Hematopoietic multipotent progenitor cell treated with erythropoietin and hydrocortisone succinate and interleukin-3 and kit ligand, for 17 days (in vitro differentiated cells): ENCODE measurements at places on chromosomes 5 and 9.
A peak's percentile ranks its signal among the peaks of the same experiment; 100 is the strongest.

GRCh38 chr9:72627956-72628540, 106.6 kb downstream of the TMC1 start:
- DNase-seq: no peak

DNA sequence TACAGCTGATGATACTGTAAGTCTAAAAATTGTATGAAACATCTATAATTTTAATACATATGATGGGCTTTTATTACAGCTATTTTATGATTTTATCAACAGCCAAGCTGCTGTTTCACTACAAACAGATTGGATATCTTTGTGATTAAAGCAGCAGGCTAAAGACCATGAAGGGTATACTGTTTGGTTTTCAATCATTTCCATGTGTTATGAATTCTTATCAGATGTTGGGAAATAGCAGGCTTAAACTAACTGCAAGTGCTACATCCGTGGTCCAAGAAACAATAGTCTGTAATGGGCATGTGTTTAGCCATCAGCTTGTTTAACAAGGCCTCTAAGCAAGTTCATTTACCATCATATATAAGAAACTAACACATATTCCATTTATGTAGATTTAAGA, 107.5 kb downstream of the CWC27 start:
- DNase-seq: no peak

- no peak for DNase-seq
Observed at GRCh38 chr9:129549684-129550083, 71.2 kb downstream of the C9orf50 start.

- DNase-seq: no peak
Observed at GRCh38 chr5:56985936-56986625, 34.2 kb upstream of the MIER3 start.

GRCh38 chr5:142576804-142577203, 109.1 kb downstream of the FGF1 start:
- no peak for DNase-seq

DNA sequence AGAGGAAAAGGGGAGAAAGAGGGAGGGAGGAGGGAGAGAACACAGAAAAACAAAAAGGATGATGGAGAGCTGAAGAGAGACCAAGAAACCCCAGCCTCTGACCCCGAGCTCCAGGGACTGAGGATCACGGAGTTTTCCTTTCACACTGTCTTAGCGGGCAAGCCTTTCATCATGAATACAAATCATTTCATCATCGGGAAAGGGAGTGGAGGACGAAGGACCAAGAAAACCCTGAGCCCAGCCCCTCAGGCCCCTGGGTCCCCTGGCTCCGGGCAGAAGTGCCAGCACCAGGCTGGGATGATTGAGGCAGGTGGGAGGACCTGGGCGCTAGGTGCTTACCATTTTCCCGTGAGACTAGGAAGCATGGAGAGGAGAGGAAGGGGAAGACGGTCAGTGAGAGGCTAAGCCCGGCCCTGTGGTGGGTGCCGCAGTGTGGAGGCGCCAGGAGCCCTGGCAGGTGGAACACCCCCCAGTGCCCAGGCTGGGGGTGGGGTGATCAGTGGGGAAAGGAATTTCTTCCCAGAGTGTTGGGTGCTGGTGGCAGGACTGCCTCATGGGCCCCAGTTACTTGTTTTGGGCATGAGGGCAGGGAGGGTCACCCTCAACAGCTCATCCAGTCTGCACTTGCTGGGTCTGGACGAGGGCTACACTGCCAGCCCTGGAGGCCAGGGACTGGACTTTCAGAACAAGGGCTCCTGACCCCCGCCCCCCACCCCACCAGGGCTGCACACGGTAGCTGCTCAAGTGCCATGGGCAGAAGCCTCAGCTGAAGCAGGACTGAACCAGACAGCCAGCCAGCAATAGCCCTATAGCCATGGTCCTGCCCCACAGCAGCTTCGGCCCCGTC, 49.0 kb upstream of the SARDH start:
- DNase-seq: no peak

GRCh38 chr5:173340984-173341383, 12.8 kb upstream of the STC2 start:
- DNase-seq: no peak

- DNase-seq: no peak
Observed at GRCh38 chr5:43193181-43193893, 1.3 kb downstream of the NIM1K start.

- DNase-seq: no peak
Observed at GRCh38 chr9:113543982-113544303, 80.4 kb downstream of the RGS3 start.

GRCh38 chr5:72245951-72246532, 74.0 kb downstream of the MRPS27 start:
- DNase-seq: peak; percentile 37

DNA sequence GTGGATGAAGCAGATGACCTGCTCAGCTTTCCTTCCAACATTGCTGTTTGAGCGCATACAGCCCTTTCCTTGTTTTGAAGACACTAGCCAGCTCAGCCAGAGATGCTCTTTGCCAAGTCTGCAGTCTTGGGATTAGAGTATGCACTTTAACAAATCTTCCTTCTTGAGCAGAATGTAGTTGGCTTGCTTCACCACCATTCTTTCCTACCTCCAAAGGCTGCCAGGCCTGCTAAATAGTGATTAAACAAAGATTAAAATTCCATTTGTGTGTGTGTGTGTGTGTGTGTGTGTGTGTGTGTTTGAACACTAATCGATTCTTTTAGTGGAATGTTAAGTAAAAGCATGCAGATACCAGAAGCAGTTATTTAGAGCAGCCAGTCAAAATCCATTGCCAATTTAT, 97.6 kb downstream of the GALNT10 start:
- no peak for DNase-seq

DNA sequence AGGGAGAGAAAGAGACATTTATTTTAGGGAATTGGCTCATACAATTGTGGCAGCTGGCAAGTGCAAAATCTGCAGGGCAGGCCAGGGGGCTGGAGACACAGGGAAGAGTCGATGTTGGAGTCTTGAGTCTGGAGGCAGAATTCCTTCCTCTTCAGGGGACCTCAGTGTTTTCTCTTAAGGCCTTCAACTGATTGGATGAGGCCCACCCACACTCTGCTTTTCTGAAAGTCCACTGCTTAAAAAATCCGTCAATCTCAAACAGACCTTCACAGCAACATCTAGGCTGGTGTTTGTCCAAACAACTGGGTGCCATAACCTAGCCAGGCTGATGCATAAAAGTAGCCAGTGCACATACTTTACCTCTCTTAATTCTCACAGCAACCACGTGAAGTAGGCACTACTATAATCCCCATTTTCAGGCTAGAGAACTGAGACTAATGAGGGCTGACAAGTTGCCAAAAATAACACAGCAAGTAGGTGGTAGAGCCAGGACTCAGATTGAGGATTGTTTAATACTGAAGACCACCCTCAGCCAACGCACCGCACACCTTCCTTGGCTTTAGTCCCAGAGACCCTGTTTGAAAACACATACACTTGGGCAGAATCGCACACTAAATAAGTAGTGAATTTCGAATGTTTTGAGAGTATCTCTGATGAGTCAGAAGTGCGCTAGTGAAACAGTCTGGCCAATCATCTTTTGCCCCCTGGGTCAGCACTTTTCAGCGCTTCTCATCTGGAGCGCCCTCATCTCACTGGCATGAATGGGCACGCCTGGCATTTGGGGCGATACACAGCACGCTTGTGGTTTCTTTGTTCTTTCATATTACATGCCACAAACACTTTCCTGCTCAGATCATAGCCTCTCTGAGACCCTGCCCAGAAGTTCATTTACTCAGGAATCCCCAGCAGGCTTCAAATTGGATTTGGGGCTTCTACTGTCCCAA, 591.4 kb downstream of the CCDC171 start:
- no peak for DNase-seq

GRCh38 chr5:14208071-14209021, 65.2 kb downstream of the TRIO start:
- no peak for DNase-seq

GRCh38 chr5:4929092-4929655, 211.0 kb upstream of the ADAMTS16 start:
- no peak for DNase-seq

DNA sequence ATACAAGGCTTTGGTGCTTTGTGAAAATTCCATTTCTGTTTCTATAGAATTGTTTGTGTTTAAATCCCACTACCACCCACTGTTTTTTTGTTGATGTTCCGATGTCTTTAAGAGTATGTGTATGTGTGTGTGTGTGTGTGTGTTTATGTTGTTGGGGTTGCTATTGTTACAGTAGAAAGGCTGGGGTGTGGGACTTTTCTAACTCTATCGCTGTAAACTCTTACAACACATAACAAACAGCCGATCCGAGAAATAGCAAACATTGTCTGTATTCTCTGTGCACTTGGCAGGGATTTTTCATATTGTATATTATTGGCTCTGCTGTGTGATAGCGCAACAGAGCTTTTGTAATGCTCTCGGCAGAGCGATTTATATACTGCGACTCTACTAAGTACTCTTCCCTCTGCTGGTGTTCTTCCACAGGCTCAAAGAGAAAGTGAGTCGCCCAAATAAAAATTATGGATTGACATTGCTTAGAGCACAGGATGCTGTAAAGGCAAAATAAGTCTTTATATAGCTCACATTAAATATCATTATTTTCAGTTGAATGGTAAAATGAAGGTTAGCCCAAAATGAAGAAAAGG, 492.2 kb upstream of the ARRDC3 start:
- no peak for DNase-seq

DNA sequence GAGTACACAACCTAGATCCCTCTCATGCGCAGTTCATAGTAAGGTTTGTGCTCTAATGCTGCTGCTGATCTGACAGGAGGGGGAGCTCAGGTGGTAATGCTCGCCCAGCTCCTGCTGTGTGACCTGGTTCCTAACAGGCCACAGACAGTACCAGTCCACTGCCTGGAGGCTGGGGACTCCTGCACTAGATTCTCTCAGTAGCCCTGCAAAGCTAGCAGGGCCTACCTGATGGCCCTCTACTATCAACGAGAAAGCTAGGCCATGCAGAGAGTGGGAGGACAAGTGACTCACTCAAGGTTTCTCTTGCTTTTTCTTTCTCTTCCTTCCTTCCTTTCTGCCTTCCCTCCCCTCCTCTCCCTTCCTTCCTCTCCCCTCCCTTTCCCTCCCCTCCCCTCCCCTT, 55.1 kb upstream of the TEX48 start:
- DNase-seq: no peak

DNA sequence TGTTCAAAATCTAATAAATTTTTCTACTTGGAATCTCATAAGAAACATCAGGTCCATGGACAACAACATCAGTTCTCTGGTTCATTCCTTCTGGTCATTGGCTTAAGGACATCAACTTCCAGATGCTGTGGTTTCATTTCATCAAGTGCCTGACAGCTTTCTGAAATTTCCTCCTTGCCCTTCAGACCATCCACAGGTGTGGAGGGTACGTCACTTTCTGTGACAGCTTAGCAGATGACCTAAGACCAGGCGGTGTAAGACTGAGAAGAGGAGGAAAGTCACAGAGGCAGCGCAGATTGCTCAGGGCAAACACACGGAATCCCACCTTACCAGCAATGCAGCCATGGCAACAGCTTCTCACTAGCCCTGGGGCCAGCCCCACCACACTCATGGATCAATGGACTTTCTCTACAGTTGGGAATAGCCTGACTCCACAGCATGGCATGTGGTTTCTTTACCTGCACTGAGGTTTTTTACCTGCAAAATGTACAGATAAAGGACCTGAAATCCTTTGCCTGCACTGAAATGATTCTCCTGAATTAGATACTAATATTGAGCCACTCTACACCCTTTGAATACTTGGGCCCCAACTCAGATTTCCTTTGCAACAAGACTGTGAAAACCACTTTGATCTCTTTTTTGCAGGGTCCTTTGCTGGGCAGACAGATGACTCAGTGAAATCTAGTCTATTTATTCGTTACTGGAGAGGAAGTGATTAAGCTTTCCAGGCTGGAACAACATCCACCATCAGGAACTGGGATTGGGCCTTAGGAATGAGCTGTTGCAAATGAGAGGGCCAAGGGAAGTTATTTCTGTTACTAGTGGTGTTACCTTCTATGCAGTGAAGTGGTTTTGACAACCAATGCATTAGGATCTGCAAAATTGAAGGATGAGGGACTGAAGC, 26.9 kb downstream of the TICAM2 start:
- DNase-seq: no peak

DNA sequence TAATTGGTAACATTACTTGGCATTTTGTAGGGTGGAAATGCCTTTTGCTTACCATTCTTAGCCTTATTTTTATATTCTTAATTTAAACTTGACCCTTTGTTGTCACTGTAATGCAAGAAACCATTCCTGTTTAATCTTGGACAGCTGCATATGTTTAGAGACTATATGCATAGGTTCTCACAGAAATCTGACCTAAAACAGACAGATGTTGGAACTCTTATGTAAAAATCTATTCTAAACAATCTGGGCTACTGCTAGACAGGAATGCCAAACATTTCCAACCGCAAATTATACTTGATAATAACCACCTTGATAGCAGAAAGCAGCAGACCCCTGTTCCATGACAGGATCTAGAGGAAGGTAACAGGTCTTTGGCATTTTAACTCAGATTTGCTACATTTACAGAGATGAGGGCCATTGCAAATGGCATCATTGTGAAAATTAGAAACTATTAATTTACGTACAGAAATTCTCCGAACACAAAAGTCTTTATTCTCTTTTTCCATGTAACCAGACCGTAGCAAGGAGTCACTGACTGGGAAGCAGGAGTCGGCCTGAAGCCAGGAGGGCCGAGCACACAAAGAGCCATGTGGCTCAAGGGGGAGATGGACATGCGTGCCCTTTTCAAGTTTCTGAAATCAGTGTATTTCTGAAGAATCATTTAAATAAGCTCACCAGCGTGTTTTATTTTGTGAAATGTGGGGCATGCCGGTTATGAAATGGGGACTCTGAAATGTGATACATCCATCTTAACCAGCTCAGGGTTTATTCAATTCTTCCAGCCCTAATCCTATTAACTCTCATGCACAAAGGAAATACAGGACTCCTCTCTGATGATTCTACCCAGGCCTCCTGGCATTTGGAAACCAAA, 139.3 kb downstream of the AOPEP start:
- no peak for DNase-seq

DNA sequence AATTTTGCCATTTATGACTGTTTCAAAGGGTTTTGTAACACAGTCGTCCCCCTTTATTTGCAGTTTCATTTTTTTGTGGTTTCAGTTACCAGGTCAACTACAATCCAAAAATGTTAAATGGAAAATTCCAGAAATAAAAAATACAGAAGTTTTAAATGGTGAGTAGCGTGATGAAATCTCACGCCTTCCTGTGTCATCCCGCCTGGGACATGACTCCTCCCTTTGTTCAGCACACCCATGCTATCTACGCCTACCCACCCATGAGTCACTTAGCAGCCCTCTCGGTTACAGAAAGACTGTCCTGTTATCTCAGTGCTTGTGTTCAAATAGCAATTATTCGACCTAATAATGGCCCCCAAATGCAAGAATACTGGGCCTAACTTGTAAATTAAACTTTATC, 765.3 kb upstream of the ADAMTS16 start:
- DNase-seq: no peak

GRCh38 chr5:855771-856530, 5.2 kb upstream of the ZDHHC11 start:
- no peak for DNase-seq

DNA sequence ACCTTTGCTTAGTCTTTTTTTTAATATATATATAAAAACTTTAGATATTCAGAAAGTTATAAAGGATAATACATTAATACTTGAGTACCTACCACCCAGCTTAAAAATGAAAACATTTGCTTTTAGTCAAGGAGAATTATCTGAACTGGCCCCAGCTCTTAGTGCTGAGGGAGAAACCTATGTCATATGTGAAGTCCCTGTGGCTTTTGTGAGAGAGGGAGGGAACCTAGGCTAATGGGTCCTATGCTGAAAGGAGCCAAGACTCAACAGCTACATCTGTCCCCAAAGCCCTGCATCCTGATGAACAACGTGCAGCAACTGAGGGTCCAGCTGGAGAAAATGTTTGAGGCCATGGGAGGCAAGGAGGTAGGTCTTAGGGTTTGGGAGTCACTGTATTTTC, 92.0 kb upstream of the RUSC2 start:
- DNase-seq: no peak

- no peak for DNase-seq
Observed at GRCh38 chr5:170486371-170486770, 17.4 kb upstream of the KCNIP1 start.
